GM10248 (cell line): ENCODE measurements at places on chromosomes 6 and 20.

- no peak for DNase-seq
Observed at GRCh38 chr20:43812216-43812615, 85.4 kb upstream of the GTSF1L start.

GRCh38 chr6:35058358-35058675 lies 82.8 kb downstream of the TCP11 start:
- no peak for DNase-seq

GRCh38 chr6:7919871-7920270 lies 9.3 kb upstream of the TXNDC5 start:
- no peak for DNase-seq

DNA sequence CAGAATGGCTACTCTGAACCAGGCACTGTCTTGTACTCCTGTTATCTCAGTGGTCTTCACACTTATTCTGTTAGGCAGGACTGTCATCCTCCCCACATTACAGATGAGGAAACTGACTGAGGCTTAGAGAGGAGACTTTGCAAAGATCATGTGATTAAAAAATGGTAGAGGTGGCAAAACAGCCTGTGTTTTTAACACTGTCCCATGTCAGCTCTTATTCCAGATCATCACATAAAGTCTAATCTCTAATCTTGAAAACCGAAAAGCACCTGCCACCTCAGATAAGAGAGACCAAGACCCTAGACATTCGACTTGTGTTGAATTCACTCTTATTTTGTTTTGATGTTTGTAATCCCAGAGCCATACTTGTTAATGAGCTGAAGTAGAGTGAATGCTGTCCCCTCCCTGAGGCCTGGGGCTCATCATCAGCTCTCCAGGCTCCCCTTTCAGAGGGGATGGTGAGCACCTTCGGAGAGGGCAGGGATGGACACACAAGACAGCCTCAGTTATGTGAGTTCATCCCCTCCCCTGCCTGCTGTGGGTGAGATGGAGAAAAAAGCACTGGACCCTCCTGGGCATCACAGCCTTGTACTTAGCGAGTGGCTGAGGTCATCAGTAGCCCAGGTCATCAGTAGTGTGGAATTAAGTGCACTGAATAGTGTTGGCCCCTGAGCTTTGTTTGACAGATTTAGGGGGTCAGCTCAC lies 30.6 kb downstream of the MTHFD1L start:
- DNase-seq, result no peak

- DNase-seq, result no peak
Observed at GRCh38 chr20:18585134-18585533, 2.7 kb upstream of the DTD1 start.

- no peak for DNase-seq
Observed at GRCh38 chr6:32369660-32370059, 2.0 kb downstream of the TSBP1 start.

- DNase-seq, result no peak
Observed at GRCh38 chr6:138572167-138572875, 73.0 kb upstream of the NHSL1 start.

DNA sequence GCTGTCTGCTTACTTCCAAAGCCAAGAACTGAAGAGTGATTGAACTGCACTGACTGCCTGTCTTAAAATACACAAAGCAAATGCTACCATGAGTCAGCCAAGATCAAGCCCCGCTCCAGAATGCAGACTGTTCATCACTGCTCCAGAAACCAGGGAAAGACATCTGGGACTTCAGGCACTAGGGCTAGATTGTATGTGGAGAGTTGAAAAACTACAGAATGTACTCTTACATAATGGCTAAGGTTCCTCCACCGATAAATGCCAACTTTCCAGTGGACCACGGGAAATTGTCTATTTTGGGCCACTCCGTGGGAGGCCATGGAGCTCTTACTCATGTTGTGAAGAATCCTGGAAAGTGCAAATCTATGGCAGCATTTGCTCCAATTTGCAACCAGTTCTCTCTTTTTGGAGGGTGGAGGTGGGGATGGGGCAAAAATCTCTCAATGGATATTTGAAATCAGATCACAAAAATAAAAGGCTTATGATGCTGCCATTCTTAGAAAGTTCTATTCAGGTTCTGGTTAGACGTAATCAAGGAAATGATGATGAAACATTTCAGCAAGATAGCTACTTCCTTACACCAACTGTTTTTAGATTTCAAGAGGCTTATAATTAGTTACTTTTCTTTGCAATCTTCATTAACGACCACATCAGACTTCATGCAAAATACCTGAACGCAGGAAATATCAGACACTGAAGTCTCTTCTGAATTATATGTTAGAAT lies 11.8 kb upstream of the CAP2 start:
- no peak for DNase-seq

GRCh38 chr6:103874575-103874974 lies 985.1 kb downstream of the HACE1 start:
- DNase-seq, result no peak

DNA sequence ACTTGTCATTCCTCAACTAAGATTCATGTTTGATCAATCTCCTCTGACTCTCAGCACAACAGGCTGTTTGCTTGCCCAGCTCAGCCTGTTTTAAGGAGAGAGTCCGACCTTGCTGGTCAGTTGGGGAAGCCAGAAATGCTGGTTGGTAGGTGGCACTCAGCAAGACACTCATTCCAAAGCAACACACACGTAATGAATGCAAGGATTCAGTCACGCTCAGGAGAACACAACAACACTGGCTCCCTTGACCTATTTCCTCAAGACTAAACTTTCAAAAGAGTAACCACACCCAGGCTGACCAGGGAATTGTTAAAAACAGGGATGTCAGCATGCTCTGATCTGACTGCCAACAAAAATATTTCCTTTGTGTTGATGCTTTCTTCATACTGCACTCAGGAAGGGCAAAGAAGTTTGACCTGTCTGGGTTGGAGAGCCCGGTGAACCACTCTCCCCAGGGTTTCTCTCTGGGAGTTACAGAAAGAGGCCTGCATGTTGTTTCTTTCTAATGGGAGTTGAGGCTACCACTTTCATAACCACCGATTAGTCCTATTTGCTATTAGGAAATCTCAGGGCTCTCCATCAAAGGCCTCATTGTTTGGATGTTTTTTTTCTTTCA lies 25.6 kb upstream of the PREP start:
- DNase-seq, result no peak

GRCh38 chr20:63651942-63652191 lies 1.4 kb downstream of the STMN3 start:
- DNase-seq, result no peak

GRCh38 chr20:56796345-56796744 lies 167.2 kb downstream of the TFAP2C start:
- DNase-seq, result no peak

GRCh38 chr20:25453035-25453810 lies 45.8 kb downstream of the GINS1 start:
- DNase-seq, result no peak

GRCh38 chr6:23021487-23021886 lies 452.1 kb downstream of the HDGFL1 start:
- no peak for DNase-seq

DNA sequence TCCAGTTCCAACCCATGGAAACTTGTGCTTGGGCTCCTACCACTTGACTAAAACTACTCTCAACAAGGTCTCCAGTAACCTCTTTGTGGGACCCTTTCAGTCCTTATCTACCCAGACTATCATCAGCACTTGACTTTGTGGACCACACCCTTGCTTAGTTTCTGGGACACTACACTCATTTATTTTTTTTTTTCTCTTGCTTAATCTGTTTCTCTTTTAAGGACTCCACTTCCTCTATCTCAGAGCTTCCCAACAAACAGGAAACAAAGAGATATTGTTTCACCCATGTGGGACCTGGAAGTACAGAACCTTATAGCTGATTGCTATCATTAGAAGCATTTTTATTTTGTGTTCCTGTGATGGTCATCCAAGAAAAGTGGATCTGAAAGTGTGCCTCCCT lies 28.8 kb upstream of the ME1 start:
- no peak for DNase-seq

GRCh38 chr20:58001381-58001780 lies 227.1 kb downstream of the ANKRD60 start:
- DNase-seq, result no peak

- no peak for DNase-seq
Observed at GRCh38 chr6:48619771-48620170, 508.8 kb upstream of the PTCHD4 start.

- no peak for DNase-seq
Observed at GRCh38 chr6:51479296-51479695, 608.1 kb downstream of the PKHD1 start.

DNA sequence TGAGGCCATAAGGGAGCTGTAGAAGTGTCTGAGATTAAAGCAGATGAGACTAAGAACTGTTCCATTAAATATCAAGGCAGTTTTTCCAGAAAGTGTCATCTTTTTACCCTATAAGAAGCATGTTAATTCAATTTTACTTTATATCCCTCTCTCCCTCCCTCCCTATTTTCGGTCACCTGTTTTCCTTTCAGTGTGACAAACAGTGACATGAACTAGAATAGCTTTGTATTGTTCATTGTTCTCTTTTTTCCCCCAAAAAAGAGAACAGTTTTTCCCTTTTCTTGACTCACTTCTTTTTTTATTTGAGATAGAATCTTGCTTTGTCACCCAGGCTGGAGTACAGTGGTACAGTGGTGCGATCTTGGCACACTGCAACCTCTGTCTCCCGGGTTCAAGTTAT lies 269.3 kb downstream of the ZFAND3 start:
- no peak for DNase-seq

DNA sequence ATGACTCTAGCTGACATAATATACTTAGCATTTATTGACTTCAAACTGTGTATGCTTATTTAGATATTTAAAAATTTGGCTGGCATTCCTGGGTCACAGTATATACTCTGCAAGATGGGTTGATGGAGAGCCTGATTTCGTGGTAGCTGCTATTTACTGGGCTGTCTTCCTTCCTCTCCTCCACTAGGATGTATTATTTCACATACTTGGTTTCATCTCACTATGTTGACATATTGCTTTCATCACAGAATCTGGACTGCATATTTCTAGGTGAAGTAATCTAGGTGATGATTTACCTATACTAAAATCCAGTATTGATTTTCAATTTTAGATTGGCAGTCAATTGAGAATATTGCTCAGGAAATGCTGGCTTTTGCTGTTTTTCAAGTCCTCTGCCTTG lies 15.7 kb downstream of the AFDN start:
- DNase-seq, result no peak

- no peak for DNase-seq
Observed at GRCh38 chr6:26016963-26017631, 54.5 kb downstream of the TRIM38 start.

GRCh38 chr6:44652547-44652946 lies 265.0 kb downstream of the CDC5L start:
- DNase-seq, result no peak

DNA sequence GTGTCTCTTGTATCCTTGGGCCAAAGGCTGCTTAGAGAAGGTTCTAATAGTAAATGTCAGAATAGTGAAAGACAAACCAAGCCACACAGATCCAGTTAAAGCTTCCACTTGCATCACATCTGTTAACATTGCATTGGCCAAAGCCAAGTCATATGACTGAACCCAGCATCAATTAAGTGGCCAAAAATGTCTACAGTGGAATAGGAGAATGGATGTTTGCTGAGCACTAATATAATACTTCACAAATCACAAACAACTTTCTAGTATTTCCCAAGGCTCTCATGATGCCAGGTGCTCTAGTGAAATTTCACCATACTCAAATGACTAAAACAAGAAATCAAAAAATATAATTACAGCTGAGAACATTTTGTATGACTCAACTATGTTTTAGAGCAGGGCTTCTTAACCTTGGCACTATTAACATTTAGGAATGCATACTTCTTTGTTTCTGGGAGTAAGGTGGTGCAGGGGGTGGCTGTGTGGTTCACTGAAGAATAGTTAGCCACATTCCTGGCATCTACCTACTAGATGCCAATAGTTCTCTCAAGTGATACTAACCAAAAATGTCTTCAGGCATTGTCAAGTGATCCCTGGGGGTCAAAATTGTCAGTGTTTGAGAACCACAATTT lies 148.0 kb upstream of the SPTLC3 start:
- no peak for DNase-seq

DNA sequence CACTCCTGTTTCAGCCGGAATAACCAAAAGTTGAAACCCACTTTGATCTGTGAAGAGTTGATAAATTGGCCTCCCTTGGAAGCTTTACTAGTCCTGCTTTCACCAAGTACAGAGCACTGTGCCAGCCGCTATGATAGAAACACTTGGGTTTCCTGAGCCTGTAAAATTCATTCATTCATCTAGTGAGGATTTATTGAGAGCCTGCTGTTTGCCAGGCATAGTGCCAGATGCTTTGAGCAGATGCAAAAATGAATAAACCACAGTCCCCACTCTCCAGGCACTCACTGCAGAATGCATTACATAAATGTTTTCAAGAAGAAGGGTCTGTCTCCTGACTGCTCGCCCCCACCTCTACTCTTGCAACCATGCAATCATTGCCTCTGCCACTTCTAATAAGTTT lies 25.3 kb upstream of the TMEM217 start:
- DNase-seq, result no peak
